Activated naive CD4-positive, alpha-beta T cell treated with anti-CD3 and anti-CD28 coated beads for 36 hours (primary cell): ENCODE measurements at places on chromosomes 16 and 17. TPM values are rescaled to one million over a fixed set of nuclear protein-coding genes. Genes with fewer than 3 reads are reported as not detected.
A peak's percentile ranks its signal among the peaks of the same experiment; 100 is the strongest.

DNA sequence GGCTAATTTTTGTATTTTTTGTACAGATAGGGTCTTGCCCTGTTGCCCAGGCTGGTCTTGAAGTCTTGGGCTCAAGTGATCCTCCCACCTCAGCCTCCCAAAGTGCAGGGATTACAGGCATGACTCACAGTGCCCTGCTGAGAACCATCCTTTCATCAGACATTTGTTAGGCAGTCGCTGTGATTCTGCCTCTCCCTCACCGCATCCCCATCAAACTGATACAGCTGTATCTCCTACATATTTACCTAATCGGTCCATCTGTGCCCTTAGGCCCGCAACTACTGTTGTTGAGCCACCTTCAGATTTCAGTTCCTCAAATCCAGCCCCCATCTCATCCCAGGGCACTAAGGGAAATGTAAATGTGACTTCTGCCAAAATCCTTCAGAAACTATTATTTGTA lies 2.0 kb upstream of the SLC43A2 start:
- DNase-seq, result no peak

GRCh38 chr16:10521681-10522274 lies 58.6 kb downstream of the EMP2 start:
- DNase-seq, result peak; percentile 64

GRCh38 chr17:32949181-32949580 lies 21.2 kb downstream of the TMEM98 start:
- no peak for DNase-seq

DNA sequence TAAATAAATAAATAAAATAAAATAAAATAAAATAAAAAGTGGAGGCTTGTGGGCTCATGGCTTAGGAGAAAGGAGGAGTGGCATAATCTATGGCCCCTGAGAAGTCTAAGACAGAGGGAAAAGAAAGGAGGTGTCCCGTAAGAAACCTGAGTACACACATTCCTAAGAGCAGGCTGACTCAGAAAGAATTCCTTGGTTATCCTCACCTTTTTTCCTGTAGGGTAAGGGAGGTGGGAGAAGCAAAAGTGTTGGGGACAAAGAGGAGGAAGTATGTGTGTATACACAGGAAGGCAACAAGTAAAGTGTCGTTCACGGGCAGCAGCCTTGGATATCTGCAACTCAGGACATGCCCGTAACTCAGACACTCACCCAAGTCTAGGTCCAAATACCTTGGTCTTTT lies 29.3 kb downstream of the MARF1 start:
- DNase-seq, result no peak

GRCh38 chr16:2952679-2953078 lies 11.4 kb upstream of the KREMEN2 start:
- DNase-seq, result no peak

- DNase-seq, result peak; percentile 46
These were observed 37.9 kb downstream of the LYRM1 start for GRCh38 chr16:20938426-20938825.

Gene ALDH3A2
- total RNA-seq, result 22.3 TPM
